Upper lobe of left lung (tissue), 6 donors: ENCODE measurements at places on chromosomes 7 and 10. TPM values are rescaled to one million over a fixed set of nuclear protein-coding genes. Genes with fewer than 3 reads are reported as not detected.

GRCh38 chr7:96527133-96527827 lies 182.4 kb downstream of the SEM1 start:
- no peak for DNase-seq

DNA sequence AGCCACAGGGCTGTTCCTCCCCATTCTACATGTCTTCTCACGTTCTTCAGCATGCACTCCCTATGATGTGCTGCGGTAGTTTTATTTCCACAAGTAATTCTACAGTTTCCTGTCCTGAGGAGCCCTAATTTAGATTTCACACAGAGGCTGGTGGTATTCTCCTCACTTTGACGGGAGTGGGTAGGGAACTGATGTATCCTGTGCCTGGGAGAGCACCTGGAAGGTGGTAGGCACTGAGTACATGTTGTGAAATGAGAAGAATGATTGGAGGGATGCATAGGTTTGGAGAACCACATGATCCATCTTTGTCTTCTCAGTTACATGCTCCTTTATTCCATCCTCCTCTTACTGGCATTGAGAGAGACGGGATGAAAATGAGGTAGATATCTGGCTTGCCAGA lies 118.2 kb upstream of the CCDC6 start:
- no peak for DNase-seq

Gene CFAP70
- 5.0 TPM for total RNA-seq

DNA sequence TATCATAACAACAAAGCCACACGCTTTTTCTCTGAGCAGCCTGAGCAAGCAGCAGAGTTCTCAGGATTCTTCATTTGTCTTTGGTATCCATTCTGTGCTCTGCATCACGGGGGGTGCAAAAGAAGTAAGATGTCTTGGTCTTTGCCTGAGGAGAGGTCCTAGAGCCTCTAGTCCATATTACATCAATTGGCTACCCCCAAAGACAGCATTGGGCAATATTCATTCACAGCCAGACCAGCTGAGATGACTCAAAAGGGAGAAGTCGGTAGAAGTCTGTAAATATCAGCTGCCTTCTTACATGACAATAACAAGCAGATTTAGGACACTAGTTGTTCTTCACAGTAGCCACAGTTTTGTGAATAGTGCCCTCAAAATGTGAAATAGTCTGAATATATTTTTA lies 66.6 kb downstream of the FZD1 start:
- no peak for DNase-seq

Gene GNAT3
- not detected for total RNA-seq

GRCh38 chr10:30902621-30903396 lies 128.9 kb downstream of the ZNF438 start:
- peak; percentile 65 for DNase-seq

Gene NPTX2
- total RNA-seq, result not detected

- DNase-seq, result no peak
These were observed 5.0 kb downstream of the NOLC1 start for GRCh38 chr10:102157224-102157623.

DNA sequence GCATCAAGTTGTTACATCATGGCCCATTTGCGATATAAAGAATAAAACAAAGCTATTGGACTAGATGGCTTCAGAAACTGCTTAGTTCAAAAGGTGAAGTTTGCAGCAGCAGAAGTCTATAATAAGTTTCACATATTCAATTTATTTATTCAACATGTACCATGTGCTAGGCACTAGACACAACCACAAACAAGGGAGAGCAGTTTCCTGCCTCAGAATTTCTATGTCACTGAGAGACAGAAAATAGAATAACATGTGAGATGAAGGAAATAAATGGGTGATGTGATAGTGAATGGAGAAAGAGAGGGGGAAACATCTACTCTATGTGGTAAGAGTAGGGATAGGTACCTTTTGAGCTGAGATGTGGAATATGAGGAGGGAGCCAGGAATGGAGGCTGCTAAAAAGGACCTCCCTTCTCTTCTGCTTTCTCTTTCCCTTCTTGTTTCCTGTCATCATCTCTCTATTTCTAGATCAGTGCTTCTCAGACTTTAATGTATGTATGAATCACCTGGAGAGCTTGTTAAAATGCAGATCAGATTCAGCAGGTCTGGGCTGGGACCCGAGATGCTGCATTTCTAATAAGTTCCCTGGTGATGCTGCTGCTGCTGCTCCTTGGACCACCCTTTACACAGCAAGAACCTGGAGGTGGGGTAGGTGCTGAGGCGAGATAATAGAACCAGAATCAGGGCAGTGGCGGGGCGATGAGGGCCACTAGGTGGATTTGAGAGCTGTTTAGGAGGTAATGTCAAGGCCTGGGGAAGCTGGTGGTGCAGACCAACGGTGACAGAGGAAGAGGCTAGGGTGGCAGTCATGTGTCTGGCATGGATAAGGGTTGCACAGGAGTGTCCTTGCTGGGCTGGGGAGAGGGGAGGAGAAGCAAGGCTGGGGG lies 13.7 kb upstream of the INMT start:
- DNase-seq, result no peak

DNA sequence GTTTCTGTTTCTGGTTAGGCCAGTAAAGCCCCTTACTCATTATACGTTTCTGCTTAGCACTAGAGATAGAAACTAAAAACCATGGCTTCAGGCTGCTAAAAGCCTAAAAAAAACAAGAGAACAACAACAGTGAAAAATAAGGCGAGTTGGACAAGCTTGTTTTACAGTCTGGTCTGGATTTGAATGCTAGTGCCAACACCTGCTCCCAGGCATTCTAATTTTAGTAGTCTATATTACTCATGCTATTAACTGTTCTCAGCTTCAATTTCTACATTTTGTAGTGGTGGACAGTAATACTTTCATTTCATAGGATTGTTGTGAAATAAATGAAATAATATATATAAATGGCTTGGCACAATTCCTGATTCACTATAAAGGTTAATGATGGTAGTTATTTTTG lies 108.5 kb downstream of the HBP1 start:
- no peak for DNase-seq

DNA sequence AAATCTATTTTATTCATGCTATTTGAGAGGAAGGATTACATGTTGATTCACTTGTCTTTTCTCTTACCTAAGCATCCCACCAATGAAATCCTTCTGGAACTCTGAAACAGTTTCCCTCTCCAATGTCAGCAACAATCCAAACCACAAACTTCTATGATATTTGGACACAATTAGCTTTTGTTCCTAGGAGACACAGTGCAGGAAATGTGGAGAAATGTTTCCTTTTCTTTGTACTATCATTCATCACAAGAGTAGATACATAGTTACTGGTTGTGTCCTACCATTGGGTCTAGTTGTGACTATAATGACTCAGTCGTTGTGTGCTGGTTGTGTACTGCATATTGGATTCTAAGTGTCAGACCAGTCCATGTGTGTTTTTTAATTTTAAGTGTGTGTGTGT lies 156.8 kb upstream of the MAGI2 start:
- no peak for DNase-seq

- DNase-seq, result no peak
These were observed 305.8 kb upstream of the NEBL start for GRCh38 chr10:21202776-21203462.

Gene CALHM3
- not detected for total RNA-seq

GRCh38 chr7:107971613-107972012 lies 31.3 kb downstream of the LAMB1 start:
- no peak for DNase-seq

Gene SPACDR
- total RNA-seq, result 0.59 TPM

DNA sequence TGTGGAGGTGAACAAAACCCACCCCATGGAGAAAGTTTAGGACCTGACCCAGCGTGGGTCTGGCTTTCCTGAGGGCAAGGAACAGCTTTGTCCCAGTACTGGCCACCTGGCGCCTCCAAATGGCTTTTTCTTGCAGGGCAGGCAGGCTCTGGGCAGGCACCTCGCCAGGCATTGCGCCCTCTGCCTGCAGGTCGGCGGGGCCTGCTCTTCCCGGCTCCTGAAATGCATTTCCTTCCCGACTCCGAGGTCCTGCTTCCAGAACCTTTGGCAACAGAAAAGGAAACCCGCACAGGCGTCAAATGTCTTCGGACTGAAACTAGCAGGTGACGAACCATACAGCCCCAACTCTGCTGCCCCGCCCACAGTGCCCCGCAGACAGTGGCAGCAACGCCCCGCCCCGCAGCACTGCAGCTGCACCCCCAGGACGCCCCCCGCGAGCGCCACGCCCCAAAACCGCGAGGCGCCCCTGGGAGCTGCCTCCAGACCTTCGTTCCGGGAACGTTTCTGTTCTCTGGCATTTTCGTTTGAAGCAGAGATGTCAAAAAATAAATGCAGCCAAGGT lies 65.5 kb downstream of the C10orf143 start:
- DNase-seq, result peak; percentile 65

Gene SLC39A12
- 0.34 TPM for total RNA-seq

DNA sequence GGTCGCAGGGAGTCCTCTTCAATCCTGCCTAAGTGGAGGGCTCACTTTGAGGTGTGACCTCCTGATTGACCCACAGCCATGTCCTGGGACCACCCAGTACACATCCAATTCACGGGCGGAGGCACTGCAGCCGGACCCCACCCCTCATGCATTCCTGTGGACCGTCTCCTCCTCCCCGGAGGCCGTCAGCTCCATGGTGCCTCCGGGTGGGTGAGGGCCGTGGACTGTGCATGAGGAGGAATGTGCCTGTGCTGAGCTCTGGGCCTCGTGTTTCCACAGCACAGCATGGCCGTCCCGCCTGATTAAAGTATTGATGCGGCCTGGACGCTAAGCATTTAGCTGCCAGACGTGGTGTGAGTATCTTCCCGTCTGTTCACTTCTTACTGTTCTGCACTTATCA lies 52.8 kb downstream of the CFAP46 start:
- peak; percentile 51 for DNase-seq

Gene UCN3
- total RNA-seq, result not detected

GRCh38 chr10:112790921-112791320 lies 159.1 kb upstream of the TCF7L2 start:
- DNase-seq, result no peak

DNA sequence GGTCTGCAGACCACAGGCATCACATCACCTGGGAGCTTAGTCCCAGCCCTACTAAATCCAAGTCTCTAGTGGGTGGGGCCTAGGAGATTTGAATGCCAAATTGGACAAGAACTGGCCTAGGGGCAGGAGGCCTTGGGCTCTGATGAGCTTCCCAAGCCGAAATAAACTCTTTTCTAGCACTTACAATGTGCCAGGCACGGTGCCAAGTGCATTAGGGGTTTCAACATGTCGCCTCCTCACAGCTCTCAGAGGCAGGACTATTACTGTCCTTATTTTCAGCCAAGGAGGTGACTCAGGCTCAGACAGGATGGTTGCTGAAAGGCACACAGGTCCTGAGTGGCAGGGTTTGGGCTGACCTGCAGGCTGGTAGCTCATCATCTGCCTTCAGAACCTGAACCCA lies 9.2 kb upstream of the CPA1 start:
- no peak for DNase-seq

Gene EBF3
- total RNA-seq, result not detected

DNA sequence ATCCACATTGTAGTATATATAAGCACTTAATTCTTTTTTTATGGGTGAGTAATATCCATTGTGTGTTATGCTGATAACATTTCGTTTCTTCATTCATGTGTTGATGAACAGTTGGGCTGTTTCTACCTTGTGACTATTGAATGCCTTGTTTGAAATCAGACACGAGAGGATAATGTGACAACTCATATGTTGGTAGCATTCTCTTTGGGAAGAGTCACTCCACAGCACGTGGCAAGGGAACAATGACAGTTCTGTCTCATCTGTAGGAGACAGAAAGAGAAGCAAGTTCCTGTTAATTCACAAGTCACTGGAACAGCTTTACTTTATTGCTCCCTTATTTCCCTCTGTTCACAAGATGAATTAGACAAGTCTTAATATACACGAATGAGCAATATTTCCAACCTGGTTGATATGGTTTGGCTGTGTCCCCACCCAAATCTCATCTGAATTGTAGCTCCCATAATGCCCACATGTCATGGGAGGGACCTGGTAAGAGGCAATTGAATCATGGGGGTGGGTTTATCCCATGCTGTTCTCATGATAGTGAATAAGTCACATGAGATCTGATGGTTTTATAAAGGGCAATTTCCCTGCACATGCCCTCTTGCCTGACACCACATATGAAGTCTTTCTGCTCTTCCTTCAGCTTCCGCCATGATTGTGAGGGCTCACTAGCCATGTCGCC lies 125.3 kb downstream of the SEC23IP start:
- DNase-seq, result no peak

GRCh38 chr10:178208-178607 lies 43.0 kb downstream of the ZMYND11 start:
- no peak for DNase-seq

GRCh38 chr10:25556457-25556856 lies 377.6 kb upstream of the MYO3A start:
- no peak for DNase-seq

DNA sequence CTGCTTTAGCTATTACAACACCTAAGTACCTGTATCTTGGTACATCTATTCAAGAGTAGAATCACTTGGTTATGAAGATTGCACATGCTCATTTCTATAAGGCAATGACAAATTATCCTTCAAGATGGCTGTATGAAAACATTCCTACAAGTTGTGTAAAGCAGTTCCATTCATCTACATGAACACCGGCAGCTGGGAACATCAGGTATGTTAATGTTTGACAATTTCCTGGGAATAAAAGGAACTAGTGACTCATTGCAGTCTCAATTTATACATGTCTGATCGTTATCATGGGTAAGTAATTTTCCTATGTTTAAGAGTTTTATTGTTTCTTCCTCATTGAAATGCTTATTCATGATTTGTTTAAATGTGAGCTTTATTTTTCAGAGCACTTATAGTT lies 203.2 kb upstream of the SEMA3E start:
- DNase-seq, result no peak

- no peak for DNase-seq
These were observed 63.2 kb downstream of the GFRA1 start for GRCh38 chr10:116209781-116210180.

DNA sequence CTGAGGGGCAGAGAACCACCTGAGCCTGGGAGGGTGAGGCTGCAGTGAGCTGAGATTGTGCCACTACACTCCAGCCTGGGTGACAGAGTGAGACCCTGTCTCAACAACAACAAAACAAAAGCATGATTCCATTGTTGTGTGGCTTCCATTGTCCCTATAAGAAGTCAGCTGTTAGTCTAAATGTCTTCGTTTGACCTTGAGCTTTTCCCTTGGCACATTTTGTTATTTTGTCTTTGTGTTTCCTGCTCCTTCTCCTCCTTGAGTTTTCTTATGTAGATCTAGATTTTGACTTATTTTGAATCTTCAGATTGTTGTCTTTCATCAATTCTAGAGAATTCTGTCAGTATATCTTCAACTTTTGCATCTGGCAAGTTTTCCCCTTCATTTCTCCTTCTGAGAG lies 13.6 kb upstream of the JAKMIP3 start:
- DNase-seq, result no peak

- no peak for DNase-seq
These were observed 5.8 kb upstream of the ZNF736 start for GRCh38 chr7:64308016-64308270.

Gene ZMIZ1
- total RNA-seq, result 99.2 TPM

DNA sequence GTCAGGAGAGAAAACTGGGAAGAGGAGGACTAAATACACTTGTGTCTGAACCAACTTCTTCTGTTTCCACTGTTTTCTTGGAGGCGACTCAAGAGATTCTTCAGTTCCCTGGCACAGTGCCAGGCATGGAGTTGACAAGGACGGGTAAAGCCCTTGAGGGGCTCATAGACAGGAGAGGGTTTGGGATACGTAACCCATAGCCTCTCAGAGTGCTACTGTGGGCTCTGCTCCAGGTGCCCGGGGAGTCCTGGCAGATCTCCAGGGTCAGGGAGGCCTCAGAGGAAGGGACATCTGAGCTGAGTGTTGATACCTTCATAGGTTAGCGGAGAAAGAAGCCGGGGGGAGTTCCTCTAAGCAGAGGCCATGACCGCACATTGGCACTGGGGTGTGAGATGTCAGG lies 42.0 kb downstream of the GALNT17 start:
- no peak for DNase-seq

GRCh38 chr10:71131096-71131495 lies 81.3 kb upstream of the UNC5B start:
- DNase-seq, result no peak

Gene TFPI2
- not detected for total RNA-seq
